ENCODE measurements at places on chromosomes 3 and 15. TPM values are rescaled to one million over a fixed set of nuclear protein-coding genes. Genes with fewer than 3 reads are reported as not detected.

The BBX gene
- 131 TPM for total RNA-seq

The ANKRD63 gene
- 0.25 TPM for total RNA-seq

DNA sequence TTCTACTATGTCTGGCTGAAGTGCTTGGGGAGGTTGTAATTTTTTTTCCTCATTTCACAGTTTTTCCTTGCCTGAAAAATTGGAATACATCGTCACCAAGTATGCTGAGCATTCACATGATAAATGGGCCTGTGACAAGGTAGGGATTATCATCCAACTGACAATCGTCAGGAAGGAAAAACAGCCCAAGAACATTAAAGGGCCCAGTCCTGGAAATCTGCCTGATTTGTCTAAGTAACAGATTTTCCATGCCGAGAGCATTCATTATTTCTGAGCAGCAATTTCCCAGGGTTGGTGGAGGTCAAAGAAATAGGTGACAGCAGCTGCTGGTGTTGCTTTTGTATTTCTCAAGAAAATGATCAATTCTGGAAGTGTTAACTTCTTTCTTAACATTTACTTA is 226.0 kb upstream of the CHRM5 start:
- DNase-seq, result no peak

DNA sequence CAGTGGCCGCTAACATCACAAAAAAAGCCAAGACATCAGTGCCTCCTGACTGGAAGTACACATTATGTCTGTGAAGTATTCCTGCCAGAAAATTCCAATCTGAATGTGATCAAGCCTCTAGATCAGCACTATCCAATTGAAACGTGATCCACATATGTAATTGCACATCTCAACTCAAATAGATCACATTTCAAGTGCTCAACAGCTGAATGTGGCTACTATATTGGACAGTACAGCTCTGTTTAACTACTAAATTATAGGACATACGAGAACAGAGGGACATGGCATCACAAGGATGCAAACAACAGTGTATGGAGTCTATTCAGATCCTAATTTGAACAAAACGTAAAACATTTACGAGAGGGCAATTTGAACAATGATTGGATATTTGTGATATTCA is 542 bp upstream of the UBAP1L start:
- no peak for DNase-seq

DNA sequence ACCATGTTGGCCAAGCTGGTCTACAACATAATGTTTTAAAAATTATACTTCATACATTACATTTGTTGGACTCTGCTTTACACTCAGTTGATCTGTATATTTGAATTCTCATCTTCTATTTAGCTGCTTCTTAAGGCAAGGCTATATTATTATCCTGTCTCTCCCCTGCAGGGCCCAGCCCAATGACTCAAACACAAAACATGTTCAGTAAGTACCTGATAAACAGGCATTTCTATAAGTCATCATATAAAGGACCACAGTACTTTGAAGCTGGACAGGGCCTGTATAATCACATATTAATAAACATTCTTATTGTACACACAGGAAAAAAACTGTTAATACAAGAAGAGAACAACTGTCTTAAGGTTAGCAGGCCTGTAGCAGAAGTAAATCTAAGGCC is 36.2 kb downstream of the NGLY1 start:
- no peak for DNase-seq

The ISLR gene
- total RNA-seq, result not detected

- no peak for DNase-seq
These were observed 15.3 kb downstream of the NR2F2 start for GRCh38 chr15:96345560-96346399.

The FMN1 gene
- 1.2 TPM for total RNA-seq

The RYR3 gene
- total RNA-seq, result not detected

DNA sequence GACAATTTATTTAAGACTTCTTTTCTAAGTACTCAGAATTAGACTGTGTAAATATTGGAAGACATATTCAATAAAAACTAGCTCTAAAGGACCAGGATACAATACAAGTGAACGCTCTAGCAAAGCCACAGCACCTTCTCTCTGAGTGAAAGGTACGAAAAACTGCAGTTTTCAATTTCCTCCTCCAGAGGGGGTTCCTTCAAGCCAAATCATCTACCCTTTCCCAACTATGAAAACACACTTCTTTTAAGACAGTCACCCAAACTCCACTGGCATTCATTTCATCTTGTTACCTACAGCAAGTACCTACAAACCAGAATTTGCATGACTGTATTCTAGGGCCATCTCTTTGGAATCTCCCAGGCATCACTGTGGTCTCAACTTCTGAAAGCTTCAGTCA is 165.8 kb downstream of the ERC2 start:
- no peak for DNase-seq

The KBTBD12 gene
- 0.24 TPM for total RNA-seq

The SLC12A8 gene
- 0.95 TPM for total RNA-seq

DNA sequence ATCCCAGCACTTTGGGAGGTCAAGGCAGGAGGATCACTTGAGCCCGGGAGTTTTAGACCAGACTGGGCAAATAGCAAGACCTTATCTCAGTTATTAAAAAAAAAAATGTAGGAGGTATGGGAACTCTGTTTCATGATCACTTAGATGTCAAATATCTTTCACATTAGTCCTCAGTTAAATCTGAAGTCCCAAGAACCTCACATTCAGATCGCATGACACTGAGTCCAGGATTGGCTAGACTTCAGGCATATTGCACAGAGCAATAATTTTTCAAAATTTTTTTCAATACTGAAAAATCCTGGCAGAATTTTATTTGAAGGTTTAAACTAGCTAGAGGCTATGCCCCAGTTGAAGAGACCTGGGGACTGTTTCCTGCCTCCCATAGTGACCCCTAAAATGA is 56.3 kb upstream of the ZNF148 start:
- no peak for DNase-seq

The INSYN1 gene
- not detected for total RNA-seq

DNA sequence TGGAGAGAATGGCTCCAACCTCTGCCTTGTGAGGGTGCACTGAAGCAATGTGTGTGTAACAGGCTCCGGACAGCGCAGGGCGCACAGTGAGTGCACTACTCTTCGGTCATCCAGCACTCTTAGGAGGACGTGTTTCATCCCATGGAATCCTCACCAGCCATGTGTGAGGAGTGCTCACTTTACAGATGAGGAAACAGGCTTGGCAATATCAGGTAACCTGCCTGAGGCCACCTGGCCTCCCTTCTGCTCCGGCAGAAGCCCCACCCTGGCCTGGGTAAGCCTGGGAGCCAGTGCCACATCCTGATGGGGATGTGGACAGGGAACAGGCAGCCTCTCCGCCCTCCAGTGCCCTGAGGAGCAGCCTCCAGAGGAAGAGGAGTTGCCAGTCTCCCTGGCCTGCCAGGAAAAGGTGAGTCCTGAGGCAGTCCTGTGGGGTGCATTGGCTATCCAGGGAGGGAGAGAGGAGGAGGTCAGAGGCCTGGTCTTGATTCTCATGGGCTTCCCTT is 39.4 kb upstream of the LIMD1 start:
- DNase-seq, result no peak

GRCh38 chr3:115958526-115958925 is 335.2 kb downstream of the GAP43 start:
- DNase-seq, result no peak

GRCh38 chr3:58522759-58523425 is 14.1 kb downstream of the ACOX2 start:
- no peak for DNase-seq

DNA sequence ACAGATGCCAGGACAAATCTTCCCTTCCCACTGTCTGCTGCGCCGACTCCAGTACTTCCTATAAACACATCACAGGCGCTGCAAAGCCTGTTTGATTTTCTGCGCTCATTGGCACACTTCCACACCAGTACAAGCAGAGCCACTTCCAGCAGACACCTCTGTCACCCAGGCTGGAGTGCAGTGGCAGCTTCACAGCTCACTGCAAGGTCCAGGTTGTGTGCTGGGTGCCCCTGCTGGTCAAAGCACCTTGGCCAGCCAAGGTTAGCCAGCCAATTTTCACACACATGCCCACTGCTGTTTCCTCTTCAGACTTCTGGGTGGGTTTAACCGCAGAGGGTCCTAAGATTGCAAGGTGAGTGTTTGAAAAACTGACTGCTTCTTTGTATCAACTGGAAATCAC is 4.9 kb downstream of the CHDH start:
- no peak for DNase-seq

All from B cell (primary cell).